ENCODE measurements at places on chromosomes 7 and 10. TPM values are rescaled to one million over a fixed set of nuclear protein-coding genes. Genes with fewer than 3 reads are reported as not detected.
A peak's percentile ranks its signal among the peaks of the same experiment; 100 is the strongest.

DNA sequence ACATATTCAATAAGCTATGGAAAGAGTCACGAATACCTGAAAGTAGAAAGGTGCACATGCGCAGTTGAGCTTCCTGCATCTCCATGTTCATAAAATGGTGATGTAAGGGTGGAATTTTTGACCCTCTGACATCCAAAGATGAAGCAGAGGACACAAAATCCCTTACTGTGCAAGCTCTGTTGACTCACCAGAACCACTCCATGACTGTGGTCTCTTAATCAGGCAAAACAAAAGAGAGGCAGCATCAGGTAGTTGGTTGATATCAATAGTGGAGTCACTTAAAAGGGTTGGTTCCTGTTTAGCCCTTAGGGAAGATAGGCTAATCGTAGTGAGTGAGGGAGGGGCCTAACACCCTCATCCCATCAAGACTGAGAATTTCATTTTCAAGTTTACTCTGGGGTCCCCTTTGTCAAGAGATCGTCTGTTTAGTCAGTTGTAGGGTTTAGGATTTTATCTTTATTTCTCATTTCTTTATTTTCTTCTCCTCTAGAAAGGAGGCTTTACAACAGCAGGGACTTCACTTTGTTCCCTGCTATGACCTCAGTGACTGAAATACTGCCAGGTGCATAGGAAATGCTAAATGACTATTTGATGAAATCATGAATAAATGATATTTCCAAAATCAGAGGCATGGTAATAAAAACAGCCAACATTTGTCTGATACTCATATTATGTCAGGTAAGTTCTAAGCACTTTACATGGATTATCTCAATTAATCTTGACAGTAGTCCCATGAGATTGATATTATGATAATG is 98.1 kb downstream of the CD36 start:
- no peak for DNase-seq

DNA sequence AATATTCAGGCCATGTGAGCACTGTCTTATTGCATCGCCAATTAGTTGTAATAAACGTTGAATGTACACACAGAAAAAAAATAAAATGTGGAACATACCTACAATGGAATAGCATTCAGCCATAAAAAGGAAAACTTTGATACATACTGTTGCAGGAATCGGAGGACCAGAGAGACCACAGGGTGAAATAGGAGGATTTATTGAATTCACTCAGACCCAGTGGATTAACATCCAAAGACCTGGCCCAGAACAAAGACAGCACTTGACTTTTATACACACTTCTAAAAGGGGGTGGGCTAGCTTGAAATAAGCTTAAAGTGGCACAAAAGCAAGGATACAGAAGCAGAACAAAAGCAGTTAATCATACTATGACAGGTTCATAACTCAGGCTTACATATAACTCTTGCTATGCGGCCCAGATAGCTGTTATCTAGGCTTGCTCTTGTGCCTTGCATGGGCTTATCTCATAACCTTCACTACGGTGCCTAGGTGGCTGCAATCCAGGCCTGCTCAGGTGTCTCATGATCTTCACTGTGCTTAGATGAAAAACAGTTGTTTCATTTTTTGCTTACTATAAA is 292.2 kb upstream of the TAC1 start:
- no peak for DNase-seq

GRCh38 chr7:22549051-22549450 is 49.1 kb upstream of the STEAP1B start:
- DNase-seq, result no peak

GRCh38 chr7:107464666-107465226 is 5.1 kb upstream of the GPR22 start:
- no peak for DNase-seq

PSTK gene
- 14.3 TPM for total RNA-seq

DNA sequence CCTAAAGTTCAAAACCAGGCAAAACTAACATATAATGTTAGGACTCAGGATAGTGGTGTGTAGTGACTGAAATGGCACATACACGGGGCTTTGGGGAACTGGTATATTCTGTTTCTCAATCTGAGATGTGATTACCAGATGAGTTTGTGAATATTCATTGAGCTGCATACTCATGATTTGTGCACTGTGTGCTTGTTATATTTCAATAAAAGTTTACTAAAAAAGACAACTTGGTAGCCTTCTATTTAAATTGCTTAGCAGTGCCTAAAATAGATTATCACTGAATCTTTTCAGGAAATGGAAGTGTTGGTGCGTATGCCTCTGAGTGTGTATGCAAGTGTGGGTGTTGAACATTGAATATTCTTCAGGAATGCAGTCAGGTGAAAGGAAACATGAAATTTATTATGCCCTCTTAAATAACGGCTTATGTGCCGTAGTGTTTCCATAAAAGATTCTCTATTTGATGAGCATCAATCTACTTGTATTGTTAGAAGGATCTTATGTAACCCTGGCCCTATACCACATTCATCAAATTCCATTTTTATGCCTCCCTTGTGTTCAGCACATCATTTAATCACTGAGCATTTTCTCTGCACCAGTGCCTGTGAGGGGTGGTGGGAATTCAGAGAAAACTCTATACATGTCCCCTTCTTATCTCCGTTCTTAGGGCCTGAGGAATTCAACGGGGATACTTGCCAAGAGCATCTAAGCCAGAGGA is 82.6 kb upstream of the AUTS2 start:
- DNase-seq, result no peak

LIPF gene
- total RNA-seq, result not detected

GRID2IP gene
- not detected for total RNA-seq

DNA sequence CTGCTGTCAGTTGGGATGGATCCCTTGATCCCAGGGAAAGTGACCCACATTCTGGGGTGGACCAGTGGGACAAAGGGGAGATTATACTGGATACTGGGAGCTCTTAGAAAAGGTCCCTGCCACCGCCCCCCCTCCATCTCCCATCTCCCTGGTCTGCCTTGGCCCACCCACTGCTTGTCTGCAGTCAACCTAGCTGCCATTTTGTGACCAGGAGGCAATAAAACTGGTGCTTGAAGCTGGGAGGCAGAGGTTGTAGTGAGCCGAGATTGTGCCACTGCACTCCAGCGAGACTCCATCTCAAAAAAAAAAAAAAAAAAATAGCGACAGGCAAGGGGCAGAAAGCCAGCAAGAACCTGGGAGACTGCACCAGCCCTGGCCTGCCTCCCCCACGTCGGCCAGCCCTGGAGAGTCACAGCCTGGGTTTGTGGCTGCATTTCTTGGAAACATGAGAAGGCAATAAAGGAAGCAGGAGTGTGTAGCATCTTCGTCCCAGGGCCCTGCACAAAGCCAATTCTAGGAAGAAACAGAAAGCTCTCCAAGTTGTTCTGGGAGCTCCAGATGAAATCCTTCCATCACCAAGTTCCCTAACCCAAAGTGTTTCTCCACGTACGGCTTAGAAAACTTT is 4.7 kb upstream of the ARPC1B start:
- DNase-seq, result peak; percentile 54

NPTX2 gene
- total RNA-seq, result not detected

GRCh38 chr7:131455001-131455400 is 101.4 kb downstream of the PODXL start:
- no peak for DNase-seq

DNA sequence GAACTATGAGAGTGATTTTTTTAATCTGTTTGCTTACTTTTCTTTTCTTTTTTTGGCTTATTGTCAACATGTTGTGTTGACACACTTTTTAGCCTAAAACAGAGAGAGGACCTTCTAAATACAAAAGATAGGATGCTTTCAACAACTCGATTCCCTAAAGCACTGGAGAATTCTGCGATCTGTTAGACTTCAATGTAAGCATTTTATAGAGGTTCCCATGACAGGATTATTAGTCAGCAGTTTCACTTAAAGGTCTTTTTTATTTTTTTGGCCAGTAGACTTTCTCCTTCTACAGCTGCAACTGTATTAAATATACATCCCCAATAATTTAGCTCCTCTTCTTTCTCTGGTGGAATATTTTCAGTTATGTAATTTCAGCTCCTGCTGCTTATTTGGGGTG is 12.7 kb upstream of the NRP1 start:
- DNase-seq, result no peak

STEAP1 gene
- total RNA-seq, result 3.5 TPM

- peak; percentile 56 for DNase-seq
These were observed 220.0 kb downstream of the ARHGAP21 start for GRCh38 chr10:24503461-24504320.

DNA sequence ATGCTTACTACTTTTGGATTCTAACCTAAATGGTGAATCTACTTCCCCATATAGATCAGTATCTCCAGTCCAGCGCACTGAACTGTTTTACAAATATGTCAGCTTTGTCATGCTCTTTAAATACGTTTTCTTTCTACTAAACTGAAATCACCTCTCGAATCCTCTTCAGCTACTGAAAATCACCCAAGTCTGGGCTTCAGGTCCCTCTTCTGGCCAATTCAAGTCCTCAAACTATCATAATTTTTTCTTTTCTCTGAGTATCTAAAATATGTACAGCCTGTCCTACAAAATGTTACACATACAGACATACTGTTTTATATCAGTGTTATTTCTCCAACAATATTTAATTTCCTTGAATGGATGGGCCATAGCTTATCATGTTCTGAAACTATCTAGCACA is 84.2 kb downstream of the CACNA2D1 start:
- no peak for DNase-seq

DNA sequence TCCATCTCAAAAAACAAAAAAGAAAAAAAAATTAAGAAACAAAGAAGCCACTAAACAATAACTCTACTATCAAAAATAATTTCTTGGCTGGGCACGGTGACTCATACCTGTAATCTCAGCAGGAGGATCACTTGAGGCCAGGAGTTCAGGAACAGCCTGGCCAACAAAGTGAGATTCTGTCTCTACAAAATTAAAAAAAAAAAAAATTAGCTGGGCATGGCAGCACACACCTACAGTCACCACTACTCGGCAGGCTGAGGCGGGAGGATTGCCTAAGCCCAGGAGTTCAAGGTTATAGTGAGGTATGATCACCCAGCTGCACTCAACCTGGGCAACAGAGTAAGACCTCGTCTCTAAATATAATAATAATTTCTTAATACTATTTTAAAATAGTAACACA is 69.0 kb downstream of the PARD3 start:
- no peak for DNase-seq

DNA sequence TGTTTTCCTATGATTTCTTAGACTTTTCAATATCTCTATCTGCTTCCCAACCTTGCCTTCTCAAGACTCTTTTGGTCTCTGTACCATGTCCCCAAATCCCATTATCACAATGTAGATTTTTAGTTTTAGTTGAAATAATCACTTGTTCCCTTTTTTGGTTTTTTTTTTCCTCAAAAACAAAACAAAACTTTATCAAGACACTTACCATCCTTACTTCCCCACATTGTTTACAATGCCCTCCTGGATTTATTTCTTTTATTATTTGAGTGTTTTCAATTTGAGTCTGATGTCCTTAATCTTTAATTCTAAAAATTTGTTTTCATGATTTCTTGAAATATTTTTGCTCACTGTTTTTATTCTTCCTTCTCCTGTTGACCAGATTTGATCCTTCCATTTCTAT is 112.6 kb downstream of the CPED1 start:
- no peak for DNase-seq

BCAP29 gene
- 89.6 TPM for total RNA-seq

ENTPD1 gene
- total RNA-seq, result 0.35 TPM

DNA sequence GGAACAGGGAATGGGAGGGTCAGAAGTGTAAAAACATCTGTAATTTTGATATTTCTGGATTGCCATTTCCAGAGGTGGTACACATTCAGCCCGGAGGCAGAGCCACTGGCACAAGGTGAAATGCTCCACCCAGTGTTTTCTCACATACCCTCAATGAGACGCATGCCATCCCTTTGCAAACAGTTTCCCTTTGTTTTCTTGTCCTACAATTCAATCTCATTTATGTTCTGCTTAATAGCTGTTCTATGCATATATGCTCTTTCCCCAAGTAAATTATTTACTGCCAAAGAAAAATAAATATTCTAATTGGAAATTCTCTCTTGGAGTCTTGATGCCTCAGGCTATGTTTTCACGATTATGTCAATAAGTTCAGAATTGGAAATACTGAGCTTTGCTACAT is 369.7 kb upstream of the AKR1E2 start:
- DNase-seq, result no peak

- no peak for DNase-seq
These were observed 102.8 kb downstream of the TNS3 start for GRCh38 chr7:47478926-47479711.

DNA sequence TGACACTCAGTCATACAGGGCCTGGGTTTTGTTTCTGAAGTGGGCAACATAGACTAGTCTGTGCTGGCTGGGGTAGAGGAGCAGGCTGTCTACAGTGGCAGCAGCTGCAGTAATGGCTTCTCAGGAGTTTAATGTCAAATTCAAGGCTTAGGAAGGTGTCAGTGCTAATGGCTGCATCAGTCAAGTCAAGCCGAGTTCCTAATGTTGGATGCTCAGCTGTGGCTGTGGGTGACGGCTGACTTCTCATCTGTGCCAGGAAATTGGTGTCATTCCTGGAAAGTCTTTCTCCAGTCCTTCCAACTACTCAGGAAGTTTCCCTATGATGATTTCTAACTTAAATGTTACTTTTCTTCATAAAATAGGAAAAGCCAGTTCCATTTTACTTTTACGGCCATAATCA is 468.1 kb upstream of the IGFBP3 start:
- no peak for DNase-seq

OPN4 gene
- not detected for total RNA-seq

TUBAL3 gene
- 6.3 TPM for total RNA-seq

GRCh38 chr7:131008840-131009711 is 275.1 kb upstream of the KLF14 start:
- no peak for DNase-seq

FKBP6 gene
- not detected for total RNA-seq

GRCh38 chr10:127046975-127047877 is 142.0 kb downstream of the DOCK1 start:
- no peak for DNase-seq

IL6 gene
- total RNA-seq, result 0.94 TPM

- no peak for DNase-seq
These were observed 11.9 kb upstream of the TPST1 start for GRCh38 chr7:66193146-66193725.

DNA sequence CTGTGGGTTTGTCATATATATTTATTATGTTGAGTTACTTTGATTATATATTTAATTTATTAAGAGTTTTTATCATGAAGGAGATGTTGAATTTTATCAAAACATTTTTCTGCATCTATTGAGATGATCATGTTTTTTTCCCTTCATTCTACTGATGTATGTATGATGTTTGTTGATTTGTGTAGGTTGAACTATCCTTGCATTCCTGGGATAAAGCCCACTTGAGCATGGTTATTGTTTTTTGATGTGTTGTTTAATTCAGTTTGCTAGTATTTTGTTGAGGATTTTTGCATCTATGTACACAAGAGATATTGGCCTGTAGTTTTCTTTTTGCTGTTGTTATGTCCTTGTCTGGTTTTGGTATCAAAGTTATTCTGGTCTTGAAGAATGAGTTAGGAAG is 31.1 kb downstream of the SCART1 start:
- DNase-seq, result no peak

- no peak for DNase-seq
These were observed 212.7 kb upstream of the FAM3C start for GRCh38 chr7:121608785-121609184.

ITPRID1 gene
- total RNA-seq, result not detected

DNA sequence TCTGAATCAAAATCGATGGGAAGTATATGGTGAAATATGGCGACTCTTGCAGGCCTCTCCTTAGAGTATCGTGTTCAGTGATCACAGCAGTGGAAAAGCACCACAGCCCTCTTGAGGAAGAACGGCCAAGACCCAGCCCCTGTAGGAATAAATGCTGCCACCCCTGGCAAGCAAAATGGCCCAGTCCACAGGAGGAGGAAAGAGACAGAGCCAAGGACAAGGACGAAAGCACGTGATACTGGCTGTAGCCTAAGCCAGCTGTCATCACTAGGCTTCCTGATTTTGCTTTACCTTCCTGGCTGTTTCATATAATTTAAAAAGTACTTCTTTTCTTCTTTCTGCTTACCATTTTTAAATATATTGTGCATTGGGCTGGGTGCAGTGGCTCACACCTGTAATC is 395.0 kb upstream of the SHH start:
- DNase-seq, result no peak

ARPC1B gene
- 187 TPM for total RNA-seq

Measured in K562 (cell line).